Left renal pelvis (tissue), 4 donors: ENCODE measurements at places on chromosomes 7 and 10. TPM values are rescaled to one million over a fixed set of nuclear protein-coding genes. Genes with fewer than 3 reads are reported as not detected.

The SCD gene
- polyA plus RNA-seq, result 36.9 TPM

The LRMDA gene
- 7.8 TPM for polyA plus RNA-seq

The GPR37 gene
- polyA plus RNA-seq, result 1.2 TPM

GRCh38 chr7:50363327-50364060, 59.0 kb downstream of the IKZF1 start:
- no peak for DNase-seq

DNA sequence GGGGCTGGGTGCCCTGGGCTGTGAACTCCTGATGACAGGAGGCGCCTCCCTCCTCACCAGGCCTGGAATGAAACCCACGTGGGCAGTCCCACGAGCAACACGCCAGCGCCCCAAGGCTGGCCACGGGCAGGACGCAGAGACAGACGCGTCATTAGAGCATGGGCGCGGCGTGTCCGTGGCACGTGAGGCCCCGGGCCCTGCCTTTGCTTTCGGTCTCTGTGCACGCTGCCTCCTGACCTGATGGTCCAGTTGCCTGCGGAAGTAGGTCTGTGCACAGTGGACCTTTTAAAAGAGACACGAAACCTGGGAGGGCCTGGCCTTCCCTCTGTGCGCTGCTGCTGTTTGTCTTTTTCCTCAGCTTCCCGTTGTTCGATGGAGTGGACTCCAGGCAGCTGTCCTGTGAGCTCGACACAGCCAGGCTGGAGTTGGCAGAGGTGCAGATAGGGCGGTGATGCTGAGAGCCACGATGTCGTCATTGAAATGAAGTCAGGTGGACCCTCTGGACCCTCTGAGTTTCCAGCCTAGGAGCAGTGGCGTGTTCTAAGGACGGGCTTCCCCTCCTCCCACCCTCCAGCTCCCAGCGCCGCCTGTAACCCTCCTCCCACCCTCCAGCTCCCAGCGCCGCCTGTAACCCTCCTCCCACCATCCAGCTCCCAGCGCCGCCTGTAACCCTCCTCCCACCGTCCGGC, 40.1 kb upstream of the CFAP46 start:
- DNase-seq, result no peak

DNA sequence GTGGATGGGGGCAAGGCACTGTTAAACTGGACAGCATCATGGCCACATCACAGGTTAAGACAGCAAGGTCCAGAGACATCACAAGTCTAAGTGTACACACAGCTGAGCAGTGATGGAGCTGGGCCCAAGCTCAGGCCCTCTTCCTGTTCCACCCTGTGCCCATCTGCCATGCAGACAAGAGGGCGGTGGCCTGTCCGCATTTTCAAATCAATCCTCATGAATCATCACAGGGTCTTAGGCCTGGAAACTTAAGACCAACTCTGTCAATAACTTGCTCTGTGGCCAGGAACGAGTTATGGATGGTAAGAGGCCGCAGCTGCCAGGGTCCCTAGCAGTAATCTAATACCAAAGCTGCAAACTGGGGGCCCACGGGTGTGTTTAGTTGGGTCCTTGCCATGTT, 3.2 kb downstream of the C10orf105 start:
- DNase-seq, result no peak

- DNase-seq, result no peak
Measured at GRCh38 chr10:14587540-14588083, 187.1 kb downstream of the FAM107B start.

DNA sequence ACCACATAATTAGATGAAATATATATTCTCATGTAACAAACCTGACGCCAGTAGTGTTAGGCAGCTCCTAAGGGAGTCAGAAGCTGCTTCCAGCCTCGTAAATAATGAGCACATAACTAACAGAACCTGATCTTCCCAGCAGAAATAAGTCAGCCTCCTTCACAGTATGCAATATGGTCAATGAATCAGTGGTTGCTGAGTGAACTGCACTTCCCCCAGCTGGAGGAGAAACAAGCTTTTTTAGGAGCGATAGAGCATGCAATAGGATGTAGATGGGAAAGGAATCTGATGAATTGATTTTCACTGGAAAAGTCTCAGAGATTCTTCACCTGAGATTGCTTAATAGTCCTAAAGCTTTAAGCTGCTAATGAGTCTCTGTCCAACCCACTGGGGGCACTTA, 337.2 kb upstream of the LRGUK start:
- no peak for DNase-seq

DNA sequence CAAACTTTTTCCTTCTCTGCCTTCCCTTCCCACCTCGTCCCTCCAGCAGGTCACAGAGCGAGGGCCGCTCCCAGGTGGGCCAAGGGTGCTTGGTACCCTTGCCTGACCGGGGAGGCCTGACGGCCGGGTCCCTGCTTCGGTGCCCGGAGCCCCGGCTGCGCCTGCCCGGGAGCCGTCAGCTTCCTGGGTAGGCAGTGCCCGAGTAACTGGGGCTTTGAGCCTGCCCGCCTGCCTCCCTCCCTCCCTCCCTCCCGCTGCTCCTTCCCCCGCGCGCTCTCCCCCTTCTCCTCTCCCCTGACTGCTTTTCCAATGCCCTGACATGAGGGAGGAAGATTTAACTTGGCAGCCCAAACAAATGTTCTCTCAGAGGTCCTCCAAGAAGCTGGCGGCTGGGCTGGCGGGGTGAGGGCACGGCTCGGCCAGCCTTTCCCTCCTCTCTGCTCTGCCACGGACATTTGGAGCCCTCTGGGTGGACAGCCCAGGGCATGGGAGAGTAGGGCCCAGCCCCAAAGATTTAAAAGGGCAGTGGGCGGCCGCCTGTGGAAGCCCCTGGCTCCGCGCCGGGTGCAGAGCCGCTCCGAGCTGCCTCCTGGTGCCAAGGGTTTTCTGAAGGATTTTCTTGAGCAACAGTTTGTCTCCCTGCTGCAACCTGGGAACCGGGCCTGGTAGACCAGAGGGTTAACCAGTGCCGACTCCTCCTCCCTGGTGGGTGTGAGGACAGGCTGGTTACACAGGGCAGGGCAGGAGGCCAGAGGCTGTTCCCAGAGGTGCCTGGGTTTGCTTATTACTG, 2.0 kb downstream of the ZMIZ1 start:
- no peak for DNase-seq

- DNase-seq, result no peak
Measured at GRCh38 chr7:110027385-110027784, 1063.5 kb upstream of the LRRN3 start.

GRCh38 chr7:132095111-132095765, 481.0 kb downstream of the PLXNA4 start:
- DNase-seq, result no peak

DNA sequence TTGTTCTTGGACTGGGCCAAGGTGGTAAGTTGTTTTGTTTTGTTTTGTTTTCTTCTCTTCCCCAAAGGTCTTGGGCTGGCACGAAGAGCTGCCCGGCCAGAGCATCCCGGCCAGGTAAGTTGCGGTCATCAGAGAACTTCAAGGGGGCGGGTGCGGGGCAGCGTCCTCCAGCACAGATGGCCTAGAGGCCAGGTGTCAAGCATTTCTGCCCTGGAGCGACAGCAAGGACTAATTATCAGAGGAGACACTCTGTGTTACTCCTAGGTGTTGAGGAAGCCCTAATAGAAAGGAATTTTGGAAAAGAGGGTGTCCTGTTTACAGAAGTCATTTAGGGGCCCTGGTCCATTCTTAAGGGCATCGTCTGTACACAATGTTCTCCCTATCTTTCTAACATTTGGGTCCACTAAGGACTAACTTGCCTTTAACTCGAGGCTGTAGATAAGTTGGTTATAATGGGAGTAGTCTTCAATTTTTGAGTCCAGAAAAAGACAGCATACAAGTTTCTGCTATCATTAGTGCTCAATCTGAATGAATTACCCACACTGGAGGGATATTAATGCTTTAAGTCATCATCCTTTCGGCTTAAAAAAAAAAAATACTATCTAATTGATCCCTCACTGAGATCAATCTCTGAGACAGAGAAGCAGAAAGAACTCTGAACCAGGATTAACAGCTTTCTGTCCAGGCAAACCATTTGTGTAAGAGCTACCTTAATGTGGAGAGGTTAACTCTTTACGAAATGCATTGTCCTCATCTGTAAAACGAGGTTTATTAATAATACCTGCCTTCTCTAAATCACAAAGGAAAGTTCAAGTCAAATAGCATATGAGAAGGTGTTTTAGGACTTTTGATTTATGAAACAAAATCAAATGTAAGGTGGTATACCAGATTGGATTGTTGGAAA, 1.5 kb downstream of the ITGB8 start:
- DNase-seq, result no peak
